HTR-8/SVneo (cell line): ENCODE measurements at places on chromosomes 1 and 21.

DNA sequence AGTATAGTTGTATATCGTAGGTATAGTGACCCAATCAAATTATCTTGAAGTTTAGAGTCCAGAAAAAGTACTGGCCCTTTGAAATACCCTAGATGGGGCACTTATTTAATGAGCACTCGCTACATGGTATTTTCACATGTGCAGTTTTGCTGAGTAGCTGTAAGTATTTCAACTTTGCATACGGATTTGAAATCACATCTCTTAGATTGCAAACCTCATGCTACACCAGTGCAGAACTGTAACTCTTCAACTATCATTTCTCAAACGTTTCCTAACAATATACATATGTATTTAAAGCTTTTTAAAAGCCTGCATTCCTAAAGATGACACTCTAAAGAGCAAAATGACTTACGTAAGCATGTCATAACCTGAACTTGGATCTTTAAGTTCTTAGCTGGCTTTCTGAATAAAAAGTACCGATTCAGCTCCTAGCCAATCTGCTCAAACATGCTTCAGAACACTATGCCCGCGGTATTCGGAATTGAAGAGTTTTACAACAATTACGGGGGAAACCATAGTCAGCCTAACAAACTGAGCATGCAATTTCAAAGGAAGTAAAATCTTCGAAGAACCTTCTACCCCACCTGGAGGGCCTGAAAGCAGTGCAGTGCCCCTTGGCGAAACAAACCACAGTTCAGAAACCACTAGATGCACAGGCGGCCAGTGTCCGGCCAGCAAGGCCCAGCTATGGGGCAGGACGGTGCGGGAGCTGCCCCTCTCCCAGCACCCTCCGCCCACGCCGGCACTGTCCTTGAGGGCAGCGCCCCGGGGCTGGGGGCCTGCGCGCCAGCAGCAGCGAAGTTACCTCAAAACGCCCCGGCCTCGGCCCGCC is 863 bp downstream of the FH start:
- no peak for DNase-seq

DNA sequence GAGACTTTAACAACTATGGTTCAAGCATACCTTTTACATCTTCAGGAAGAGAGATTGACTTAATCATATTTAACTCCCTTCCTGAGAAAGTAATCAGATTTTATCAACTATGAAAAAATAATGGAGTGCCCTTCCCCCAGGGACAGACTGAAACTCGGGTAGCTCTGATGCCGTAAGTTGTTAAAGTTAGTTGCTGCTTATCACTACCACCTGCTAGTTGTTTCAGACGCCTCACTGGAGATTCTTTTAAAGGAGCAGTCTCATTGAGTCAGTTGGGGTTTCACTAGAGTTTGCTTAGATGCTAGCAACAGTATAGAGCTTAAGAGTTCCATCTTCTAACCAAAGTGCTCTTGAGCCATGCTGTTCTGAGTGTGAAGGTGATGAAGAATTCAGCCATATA is 17.0 kb upstream of the TRAF5 start:
- no peak for DNase-seq

GRCh38 chr21:42426424-42426823 is 22.7 kb downstream of the UBASH3A start:
- DNase-seq = no peak

GRCh38 chr1:227951624-227952373 is 4.1 kb upstream of the WNT9A start:
- DNase-seq = no peak

- DNase-seq = peak; percentile 53
Measured at GRCh38 chr1:201126832-201127754, at the start of gene ASCL5. Gene ASCL5 (minus strand): TSS chr1:201127184. CDS start chr1:201115372, 11,812 bp downstream.

DNA sequence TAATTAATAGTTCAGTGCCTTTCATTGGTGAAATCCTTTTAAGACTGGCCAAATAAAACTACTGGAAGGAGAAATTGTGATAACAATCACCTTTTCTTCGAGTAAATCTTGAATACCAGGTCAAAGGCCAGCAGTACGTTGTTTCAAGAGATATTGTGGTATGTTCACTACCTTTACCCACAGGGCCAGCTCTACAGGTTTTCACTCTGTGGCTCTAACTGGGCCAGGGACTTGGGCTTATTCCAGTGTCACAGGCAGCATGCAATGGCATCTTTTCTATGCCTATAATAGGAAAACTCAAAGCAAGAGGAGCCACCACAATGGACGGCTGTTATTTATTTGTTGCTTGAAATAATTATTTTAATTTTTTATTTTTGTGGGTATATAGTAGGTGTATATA is 26.8 kb upstream of the LRIF1 start:
- DNase-seq = no peak

- no peak for DNase-seq
Measured at GRCh38 chr1:229671310-229671709, 45.3 kb downstream of the URB2 start.

GRCh38 chr1:5818755-5819154 is 173.5 kb downstream of the NPHP4 start:
- no peak for DNase-seq

- peak; percentile 75 for DNase-seq
Measured at GRCh38 chr1:30782361-30783255, 25.0 kb upstream of the LAPTM5 start.
